Activated naive CD4-positive, alpha-beta T cell treated with anti-CD3 and anti-CD28 coated beads, Interleukin-2, amount 10 ng/mL, durations not matched to agents 5 hours and 36 hours (primary cell): ENCODE measurements at places on chromosomes 3 and 15. TPM values are rescaled to one million over a fixed set of nuclear protein-coding genes. Genes with fewer than 3 reads are reported as not detected.

The FBLN2 gene
- 0.17 TPM for total RNA-seq

The SERINC4 gene
- not detected for total RNA-seq

The SPINT1 gene
- total RNA-seq: 4.3 TPM

The DUOXA2 gene
- not detected for total RNA-seq

The CSPG4 gene
- total RNA-seq: not detected

The FAM107A gene
- total RNA-seq: not detected

The LMAN1L gene
- 0.67 TPM for total RNA-seq

The MESP2 gene
- total RNA-seq: not detected

The MEIS2 gene
- total RNA-seq: not detected

The ITIH1 gene
- total RNA-seq: not detected

The TRIM42 gene
- not detected for total RNA-seq

The ROBO1 gene
- total RNA-seq: 0.03 TPM

The CFAP161 gene
- total RNA-seq: not detected
